ENCODE measurements at places on chromosomes 13 and 19.

DNA sequence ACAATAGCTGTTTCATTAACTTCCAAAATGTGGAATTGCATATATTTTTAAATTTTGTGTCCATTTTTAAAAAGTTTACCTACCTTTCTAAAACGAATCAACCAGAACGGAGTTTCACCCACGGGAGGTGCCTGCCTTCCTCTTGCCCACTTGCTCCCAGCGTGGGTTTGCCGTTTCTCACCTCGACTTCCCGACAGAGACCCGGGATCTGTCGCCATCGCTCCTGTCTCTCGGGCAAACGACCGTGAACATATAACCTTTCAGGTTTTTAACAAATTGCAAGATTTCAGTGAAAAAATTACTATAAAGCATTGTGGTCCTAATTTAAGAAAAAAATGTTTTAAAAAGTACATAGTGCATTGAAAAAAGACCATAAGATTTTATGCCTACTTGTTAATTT, 4.2 kb downstream of the TMEM255B start:
- no peak for DNase-seq

GRCh38 chr13:80123945-80124344, 217.0 kb downstream of the SPRY2 start:
- no peak for DNase-seq

GRCh38 chr19:30001791-30002190, 59.8 kb downstream of the URI1 start:
- no peak for DNase-seq

DNA sequence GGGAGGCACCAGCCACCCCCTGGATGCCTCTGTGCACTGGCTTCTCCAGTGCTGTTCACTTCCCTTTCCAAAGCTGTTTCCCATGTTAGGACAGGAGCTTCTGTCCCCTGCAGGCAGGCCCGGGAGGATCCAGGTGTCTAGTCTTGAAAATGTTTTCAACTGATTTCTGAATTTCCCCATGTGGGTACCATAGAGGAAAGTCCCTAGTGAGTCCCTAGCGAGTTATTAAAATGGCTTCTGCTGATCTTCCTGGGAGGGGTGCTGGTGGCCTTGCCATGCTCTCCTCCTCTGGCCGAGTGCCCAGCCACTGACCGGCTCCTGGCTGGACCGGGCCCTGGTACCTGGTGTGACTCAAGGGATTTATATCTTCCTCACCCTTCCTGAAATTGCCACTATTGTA, 5.2 kb upstream of the ANKRD10 start:
- no peak for DNase-seq

Data from BE2C (cell line).